ENCODE measurements at places on chromosomes 4 and X.

- peak; percentile 57 for DNase-seq
These were observed 27.3 kb upstream of the JADE1 start for GRCh38 chr4:128782076-128782715.

GRCh38 chr4:177339477-177340374 is 30.1 kb downstream of the NEIL3 start:
- DNase-seq, result peak; percentile 67

- peak; percentile 56 for DNase-seq
These were observed 435.7 kb upstream of the FMR1 start for GRCh38 chrX:147476008-147476407.

GRCh38 chr4:51874551-51874950 is 31.6 kb downstream of the DCUN1D4 start:
- no peak for DNase-seq

GRCh38 chr4:56301997-56302496 is 85.2 kb downstream of the AASDH start:
- no peak for DNase-seq

DNA sequence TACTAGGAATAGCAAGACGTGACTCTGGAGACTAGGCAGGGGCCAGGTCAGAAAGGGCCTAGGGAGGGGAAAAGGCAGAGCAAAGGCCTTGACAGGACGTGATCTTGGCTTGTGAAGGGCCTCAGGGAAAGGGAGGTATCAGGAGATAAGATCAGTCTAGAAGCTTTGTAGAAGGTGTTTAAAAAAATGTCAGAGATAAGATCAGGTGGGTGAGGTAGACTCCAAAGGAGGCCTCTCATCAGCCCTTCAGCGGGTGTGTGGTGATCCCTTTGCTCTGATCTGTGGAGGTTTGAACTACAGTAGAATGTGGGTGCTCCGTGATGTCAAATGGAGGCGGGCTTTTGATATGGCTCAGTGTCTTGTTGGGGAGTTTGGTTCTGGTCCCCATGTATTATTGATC is 78.8 kb upstream of the PRPS1 start:
- no peak for DNase-seq
